Amniotic epithelial cell (primary cell): ENCODE measurements at places on chromosomes 1 and 21.
A peak's percentile ranks its signal among the peaks of the same experiment; 100 is the strongest.

- no peak for DNase-seq
Observed at GRCh38 chr1:33563699-33564098, 91.3 kb downstream of the ZSCAN20 start.

DNA sequence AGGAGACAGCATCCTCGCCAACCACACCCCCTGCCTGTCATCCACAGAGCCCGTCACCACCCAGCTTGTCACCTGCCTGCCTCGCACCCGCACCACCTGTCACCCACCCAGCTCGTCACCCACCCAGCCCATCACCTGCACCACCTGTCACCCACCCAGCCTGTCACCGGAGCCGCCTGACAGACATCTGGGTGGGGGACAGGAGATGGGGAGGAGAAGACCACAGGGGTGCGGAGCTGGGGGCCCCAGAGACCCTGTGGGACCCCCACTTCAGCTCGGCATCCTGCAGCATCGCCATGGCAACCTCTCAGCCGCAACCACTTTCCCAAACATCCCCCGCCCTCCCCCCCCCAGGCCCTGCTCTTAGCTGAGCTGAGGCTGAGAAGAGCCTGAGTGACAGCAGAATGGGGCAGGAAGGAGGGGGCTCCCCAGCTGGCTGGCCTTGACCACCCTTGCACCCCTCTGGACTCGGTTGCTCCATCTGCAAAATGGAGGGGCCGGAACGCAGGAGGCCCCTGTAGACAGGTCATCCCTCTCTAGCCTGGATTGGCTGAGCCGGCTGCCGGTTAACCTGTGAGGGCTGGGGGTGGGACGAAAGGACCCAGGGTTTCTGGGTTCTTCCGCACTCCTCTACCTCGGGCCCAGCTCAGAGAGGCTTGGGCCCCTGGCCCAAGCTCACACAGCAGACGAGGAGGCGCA lies 11.6 kb downstream of the AHDC1 start:
- no peak for DNase-seq

DNA sequence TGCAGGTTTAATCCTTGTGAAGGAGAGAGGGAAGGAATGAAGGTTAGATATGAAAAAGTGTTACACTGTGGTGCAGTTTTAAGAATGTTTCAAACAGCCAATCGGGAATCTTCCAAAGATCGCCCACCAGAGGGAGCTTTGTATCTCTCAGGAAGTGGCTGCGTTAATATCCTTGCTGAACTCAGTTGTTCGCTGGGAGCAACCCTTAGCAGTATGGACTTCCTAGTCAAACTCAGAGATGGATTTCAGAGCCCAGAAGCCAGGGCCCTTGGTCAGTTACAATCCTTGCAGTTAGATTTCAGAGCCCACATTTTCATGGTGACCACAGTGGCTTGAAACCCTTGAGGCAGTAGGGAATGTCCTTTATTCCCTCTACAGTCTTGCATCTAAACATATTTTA lies 136.2 kb downstream of the NTNG1 start:
- DNase-seq: no peak

DNA sequence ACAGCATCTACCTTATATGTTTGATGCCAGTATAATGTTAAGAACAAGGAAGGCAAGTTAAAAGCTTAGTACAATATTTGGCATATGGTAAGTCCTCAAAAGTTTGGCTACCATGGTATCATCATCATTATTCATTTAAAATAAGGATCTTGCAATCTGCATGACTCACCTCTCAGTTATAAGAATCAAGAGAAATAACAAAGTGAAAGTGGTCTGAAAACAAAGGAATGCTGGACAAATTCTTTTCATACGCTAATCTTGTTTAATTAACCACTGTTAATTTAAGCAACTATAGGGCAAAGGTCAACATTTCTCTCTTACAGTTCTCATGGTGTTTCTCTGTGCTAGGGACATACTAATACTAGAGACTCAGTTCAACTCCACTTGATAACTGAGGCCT lies 13.0 kb upstream of the CLDN19 start:
- peak; percentile 77 for DNase-seq

- DNase-seq: peak; percentile 74
Observed at GRCh38 chr1:169110689-169111447, 4.4 kb downstream of the ATP1B1 start.

GRCh38 chr21:40620386-40621145 lies 226.4 kb downstream of the DSCAM start:
- no peak for DNase-seq

DNA sequence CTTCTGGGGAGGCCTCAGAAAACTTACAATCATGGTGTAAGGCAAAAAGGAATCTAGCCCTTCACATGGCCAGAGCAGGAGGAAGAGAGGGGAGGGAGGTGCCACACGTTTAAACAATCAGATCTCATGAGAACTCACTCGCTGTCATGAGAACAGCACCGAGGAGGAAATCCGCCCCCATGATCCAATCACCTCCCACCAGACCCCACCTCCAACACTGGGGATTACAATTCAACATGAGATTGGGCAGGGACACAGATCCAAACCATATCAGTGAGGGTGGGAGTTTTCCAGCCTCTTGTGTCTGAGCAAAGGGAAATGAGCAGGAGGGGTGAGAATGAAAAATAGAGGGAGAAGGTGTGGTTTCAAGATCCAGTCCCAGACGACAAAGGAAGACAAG lies 482.1 kb upstream of the VAMP3 start:
- DNase-seq: no peak

DNA sequence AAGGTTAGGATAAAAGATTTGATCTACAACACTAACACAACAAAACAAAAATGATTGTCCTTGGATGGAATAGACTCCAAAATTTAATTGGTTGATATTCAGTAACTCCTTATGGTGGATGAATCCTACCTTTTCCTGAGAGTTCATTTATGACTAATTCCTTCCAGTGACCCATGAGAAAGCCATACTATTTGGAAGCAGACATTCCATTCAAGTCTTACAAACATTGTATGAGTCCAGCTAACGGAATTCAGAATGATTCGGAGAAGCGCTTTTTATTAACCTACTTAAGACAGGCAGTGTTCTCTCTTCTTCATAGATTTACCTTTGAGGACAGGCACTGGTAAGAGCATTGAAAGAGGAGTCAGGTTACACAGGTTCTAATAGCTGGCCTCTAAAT lies 155.6 kb upstream of the ZNF648 start:
- no peak for DNase-seq

DNA sequence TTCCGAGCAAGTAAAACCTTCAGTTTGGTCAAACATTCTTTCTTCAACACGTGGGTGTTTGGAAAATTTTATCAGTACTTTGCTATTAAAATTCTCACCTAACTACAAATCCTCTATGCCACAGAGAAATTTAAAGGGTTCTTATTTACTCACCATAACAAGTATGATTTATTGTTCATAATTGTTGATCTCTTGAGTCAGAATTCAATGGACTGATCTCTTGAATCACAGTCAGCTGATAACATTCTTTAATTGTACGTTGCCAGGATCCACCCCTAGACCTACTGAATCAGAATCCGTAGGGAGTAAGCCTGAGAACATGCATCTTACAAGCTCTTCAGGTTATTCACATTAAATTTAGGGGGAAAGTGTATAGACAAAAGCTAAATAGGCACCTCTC lies 51.2 kb downstream of the DIPK1A start:
- DNase-seq: peak; percentile 75

DNA sequence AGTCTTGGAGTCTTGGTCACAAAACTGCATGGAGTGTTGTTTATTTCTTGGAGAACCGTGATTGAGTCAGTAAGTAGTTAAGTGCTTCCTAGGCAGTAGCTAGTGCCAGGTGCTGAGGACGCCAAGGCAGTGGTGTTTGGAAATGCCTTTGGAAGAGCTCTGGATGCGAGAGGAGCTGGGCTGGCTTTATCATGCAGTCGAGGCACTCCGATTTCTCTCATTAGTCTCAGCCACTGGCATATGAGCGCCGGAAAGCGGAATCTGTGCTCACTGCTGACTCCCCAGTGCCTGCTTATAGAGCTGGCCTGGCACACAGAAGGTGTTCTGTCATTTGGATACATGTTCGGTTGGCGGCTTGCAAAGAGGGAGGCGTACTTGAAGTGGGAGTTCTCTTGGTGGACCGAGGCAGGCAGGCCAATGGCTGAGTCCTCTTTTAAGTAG lies 3.6 kb downstream of the TENT5C start:
- DNase-seq: no peak

DNA sequence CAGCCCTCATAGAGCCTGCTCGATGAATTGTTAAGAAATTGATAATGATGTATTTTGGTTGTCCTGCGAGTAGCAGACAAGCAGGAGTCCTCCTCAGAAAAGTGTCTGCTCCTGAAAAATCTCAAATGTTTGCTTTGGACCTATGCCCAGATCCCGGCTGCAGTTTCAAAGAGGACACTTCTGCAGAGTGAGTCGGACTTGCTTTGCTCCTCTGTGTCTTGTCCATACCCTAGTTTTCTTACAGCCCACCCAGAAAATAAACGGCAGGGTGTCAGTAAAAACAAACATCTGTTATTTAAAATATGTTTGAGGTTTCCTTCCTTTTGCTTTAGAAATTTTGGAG lies 2.8 kb downstream of the S100A10 start:
- no peak for DNase-seq

DNA sequence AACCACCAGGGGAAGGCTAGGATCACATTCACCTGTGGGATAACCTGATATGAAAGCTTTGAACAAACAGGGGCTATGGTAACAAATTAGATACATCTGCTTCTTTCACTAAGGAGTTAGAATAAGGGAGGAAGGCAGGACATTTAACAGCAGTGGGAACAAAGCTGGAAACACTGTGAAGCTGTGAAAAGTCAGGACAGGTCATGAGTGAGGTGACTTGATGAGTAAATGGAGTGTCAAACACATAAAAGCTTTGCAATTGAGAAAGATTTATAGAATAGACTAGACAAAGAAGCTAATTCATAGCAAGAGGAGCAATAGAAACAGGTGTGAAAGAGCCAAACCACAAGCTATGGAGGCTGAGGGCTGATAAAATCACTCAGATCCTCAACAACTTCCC lies 110.0 kb downstream of the ASTN1 start:
- no peak for DNase-seq

DNA sequence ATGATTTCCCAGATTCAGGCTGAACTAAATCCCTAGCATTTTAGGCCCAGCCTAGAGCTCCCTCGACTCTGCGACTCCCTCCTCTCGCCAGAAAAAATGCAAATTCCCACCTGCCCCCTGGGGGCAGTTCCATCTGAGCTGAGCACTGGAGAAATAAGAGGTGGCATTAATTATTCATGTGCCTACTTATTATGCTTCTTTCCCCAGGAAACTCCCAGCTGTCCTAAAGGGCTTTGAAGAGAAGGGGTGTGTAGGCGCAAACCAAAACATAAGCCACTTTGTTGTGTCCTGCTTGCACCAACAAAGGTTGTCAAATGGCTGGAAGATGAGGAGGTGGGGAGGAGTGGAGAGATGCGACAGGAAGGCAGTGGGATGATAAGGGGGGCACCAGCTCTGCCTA lies 41.4 kb upstream of the GOLT1A start:
- DNase-seq: no peak

DNA sequence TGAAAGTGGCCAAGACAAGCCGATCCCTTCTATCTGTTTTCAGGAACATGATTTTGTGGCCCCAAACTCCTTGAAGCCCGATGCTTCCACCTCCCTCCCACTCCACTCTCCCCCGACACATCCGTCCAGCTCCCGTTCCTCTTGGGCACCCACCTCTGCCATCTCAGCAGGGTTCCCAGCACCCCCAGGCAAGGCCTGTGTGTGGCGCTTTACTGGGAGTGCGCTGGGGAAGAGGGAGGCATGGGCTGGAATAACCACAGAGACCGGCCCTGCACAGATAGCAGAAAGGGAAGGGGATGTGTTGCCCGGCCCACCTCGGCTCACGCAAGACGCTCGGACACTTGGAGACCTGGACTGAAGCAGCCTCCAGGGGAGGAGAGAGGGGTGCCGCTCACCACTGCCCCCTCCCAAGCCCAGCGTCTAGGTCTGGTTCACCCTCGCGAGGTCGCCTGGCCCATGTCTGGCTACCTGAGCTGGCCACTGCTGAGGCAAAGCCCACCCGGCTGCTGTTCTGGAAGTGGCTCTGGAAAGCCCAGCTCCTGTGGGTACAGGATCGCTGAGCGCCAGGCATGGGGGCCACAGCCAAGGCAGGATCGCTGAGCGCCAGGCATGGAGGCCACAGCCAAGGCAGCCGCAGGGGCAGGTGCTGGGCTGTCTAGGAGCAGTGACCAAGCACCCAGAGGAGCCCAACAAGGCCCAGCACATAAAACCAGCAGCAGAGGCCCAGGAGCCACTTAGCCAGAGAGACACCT lies 23.8 kb upstream of the COL18A1 start:
- no peak for DNase-seq

DNA sequence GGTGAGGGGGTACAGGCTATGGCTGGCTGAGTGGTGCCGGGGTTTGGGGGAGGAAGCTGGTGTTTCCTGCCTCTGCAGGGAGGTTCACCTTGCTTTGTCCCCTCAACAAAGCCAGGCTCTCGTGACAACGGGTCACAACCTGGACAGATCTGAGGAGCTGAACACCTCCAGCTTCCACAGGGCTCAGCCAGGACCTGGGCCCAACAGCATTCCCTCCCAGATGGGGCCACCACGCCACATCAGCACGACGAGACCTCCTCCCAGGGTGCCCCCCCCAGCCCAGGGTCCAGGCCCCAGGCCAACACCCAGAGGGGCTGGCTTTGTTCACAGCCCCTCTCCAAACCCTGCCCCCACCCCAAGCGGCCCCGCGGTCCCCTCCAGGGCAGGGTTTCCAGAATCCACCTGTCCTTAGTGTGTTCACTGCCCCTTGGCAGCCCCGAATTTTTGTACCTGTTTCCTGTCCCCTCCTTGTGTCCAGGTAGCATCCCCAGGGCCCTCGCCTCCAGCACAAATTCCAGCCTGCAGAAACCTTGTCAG lies 34.7 kb downstream of the UBE2G2 start:
- no peak for DNase-seq

- DNase-seq: peak; percentile 44
Observed at GRCh38 chr1:185338719-185339622, 21.9 kb upstream of the IVNS1ABP start.

DNA sequence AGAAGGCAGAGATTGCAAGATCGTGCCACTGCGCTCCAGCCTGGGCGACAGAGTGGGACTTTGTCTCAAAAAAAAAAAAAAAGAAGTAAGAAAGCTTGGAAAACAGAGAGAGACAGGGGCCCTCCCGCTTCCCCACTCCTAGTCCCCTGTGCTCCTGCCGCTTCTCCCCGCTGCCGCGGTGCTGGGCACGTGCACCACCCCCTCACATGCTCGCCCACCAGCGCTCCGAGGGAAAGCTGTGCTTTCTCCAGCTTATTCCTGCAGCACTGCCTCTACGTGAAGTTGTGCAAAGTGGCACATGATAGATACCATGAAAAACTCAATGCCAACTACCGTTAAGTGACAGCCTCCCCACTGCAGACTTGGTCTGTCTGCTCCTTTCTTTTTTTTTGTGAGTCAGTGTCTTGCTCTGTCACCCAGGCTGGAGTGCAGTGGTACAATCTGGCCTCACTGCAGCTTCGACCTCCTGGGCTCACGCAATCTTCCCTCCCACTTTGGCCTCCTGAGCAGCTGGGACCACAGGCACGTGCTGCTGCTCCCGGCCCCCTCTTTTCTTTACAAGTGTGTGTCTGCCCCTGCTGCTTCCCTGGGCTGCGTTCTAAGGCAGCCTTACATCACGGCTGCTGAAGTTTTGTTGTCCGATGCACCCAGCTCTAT lies 15.4 kb downstream of the SLX9 start:
- peak; percentile 31 for DNase-seq
